ENCODE measurements at places on chromosomes 16 and 17. TPM values are rescaled to one million over a fixed set of nuclear protein-coding genes. Genes with fewer than 3 reads are reported as not detected.

DNA sequence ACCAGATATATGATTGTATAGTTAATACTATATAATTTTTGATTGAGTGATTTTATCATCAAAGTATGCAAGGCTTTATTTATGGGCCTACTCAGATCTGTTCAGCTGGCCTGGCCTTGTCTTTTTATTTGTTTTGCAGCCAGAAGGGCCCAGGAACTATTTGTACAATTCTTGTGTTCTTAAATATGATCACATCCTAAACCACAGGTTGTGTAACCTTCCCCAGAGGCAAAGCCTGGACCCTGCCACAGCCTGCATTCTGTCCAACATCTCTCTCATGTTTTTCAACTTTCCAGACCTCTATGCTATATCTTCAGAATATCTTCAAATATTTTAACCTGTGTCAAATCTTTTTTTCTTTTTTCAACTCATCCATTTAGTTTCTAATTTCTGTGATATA lies 410.4 kb upstream of the MON1B start:
- no peak for DNase-seq
- no peaks in the 10 kb centered on the region for H3K4me1 ChIP-seq
- no peak overlapping the region for H3K27ac ChIP-seq
- no peaks in the 10 kb centered on the region for H3K36me3 ChIP-seq

DNA sequence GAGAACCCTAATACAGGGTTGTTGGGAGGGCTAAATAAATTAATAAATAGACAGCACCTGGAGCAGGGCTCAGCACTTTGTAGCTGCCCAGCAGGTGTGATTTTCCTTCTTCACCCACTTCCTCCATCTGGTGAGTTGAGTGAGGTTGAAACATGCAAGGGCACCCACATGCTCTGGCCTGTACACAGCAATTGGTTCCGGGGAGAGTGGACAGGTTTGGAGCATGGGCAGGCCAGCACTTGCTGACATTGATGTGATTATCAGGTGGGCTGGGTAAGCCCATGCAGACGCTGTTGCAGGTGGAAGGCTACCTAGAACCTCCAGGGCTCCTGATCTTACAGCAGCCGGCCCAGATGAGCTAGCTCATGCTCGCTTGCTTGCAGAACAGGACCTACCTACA lies 1.3 kb upstream of the MRTFB start:
- no peaks in the 10 kb centered on the region for H3K27me3 ChIP-seq
- peaks cover 15% of the 10 kb centered on the region for H3K4me1 ChIP-seq
- no peak for DNase-seq
- no peaks in the 10 kb centered on the region for H3K36me3 ChIP-seq

GRCh38 chr17:60473788-60474187 lies 51.5 kb downstream of the CHCT1 start:
- H3K27me3 ChIP-seq = no peaks in the 10 kb centered on the region
- no peak overlapping the region for H3K27ac ChIP-seq
- H3K4me3 ChIP-seq = no peak overlapping the region
- DNase-seq = no peak

DNA sequence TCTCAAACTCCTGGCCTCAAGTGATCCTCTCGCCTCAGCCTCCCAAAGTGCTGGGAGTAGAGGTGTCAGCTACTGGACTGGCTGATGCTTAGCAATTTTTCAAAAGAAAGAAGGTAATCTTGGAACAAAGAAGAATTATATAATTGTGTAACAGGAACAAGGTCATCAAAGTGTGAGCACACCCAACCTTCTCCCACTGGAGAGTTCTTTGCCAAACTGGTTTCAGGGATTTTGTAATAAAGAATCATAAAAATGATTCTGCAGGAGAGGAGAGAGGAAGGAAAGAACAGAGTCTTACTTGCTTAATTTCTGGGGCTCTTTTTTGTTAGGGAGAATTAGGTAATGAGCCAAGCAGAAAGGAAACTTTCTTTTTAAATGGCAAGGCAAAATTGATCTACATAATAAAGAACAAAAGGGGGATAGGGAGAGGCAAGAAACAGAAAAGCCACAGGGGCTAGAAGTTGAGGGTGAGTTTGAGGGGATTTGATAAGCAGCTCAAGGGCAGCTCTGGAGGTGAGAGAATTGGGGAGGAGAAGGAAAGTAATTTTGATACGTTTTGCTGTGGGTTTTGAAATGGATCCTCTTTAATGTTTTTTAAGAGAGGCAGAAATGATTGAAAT lies 21.3 kb downstream of the CHD9NB start:
- peaks cover 3% of the 10 kb centered on the region for H3K4me1 ChIP-seq
- no peaks in the 10 kb centered on the region for H3K36me3 ChIP-seq
- no peak overlapping the region for H3K4me3 ChIP-seq
- H3K27ac ChIP-seq = no peak overlapping the region
- H3K27me3 ChIP-seq = no peaks in the 10 kb centered on the region

GRCh38 chr16:19694989-19695388 lies 23.0 kb downstream of the KNOP1 start:
- peaks cover 14% of the 10 kb centered on the region for H3K36me3 ChIP-seq
- no peak for DNase-seq
- H3K27me3 ChIP-seq = no peaks in the 10 kb centered on the region
- no peak overlapping the region for H3K4me3 ChIP-seq

GRCh38 chr17:47200325-47200664 lies 8.9 kb upstream of the MYL4 start:
- no peak overlapping the region for H3K27ac ChIP-seq
- peaks cover 21% of the 10 kb centered on the region for H3K4me1 ChIP-seq
- no peaks in the 10 kb centered on the region for H3K36me3 ChIP-seq
- H3K27me3 ChIP-seq = no peaks in the 10 kb centered on the region
- DNase-seq = no peak

GRCh38 chr16:66247516-66248481 lies 118.7 kb upstream of the CDH5 start:
- H3K4me1 ChIP-seq = peaks cover 36% of the 10 kb centered on the region
- H3K4me3 ChIP-seq = no peak overlapping the region
- peak; percentile 32 for DNase-seq
- H3K27ac ChIP-seq = peak overlapping the region; percentile 47
- no peaks in the 10 kb centered on the region for H3K36me3 ChIP-seq
- no peaks in the 10 kb centered on the region for H3K27me3 ChIP-seq

DNA sequence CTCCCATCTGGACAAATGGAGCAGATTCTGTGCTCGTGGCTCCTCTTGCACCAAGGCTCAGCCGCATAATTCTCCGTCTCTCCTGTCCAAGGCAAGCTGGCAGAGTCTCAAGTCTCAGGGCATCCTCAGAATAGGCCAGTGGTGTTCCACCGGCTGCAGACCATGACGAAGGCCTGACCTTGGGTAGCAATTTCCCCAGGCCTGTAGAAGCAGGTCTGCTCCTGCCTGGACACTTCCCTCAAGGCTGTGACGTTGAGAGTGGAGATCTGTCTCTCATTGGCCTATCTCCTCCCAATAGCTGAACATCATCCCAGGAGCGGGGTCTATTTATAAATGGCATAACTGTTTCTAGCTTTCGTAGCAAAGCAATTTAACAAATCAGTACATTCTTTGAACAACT lies 33.3 kb upstream of the SRSF1 start:
- no peaks in the 10 kb centered on the region for H3K4me1 ChIP-seq
- H3K36me3 ChIP-seq = no peaks in the 10 kb centered on the region
- H3K27ac ChIP-seq = no peak overlapping the region

- no peak overlapping the region for H3K4me3 ChIP-seq
- DNase-seq = peak; percentile 87
These were observed 70.5 kb upstream of the GNG13 start for GRCh38 chr16:870856-871561.

DNA sequence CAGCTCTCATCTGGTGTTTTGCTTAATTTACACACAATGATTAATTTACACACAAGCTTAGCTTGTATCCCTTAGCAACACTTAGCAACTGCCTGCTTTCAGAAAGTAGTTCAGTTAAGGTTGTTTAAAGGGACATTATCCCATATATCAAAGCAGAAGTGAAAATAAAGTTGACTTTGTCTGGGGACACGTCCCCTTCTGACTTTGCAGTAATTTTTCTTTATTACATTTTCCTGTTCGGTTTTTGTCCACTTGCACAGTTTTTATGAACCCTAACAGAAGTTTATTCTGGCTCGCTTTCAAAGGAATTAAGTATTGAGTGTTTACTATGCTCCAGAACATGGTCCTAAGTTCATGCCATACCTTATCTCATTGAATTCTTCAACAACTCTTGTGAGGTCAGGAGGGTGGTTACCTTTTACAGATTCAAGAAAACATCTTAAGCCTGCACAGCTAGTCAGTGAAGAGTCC lies 41.5 kb downstream of the ARHGAP44 start:
- H3K27me3 ChIP-seq = no peaks in the 10 kb centered on the region
- peaks cover 5% of the 10 kb centered on the region for H3K36me3 ChIP-seq
- no peak overlapping the region for H3K27ac ChIP-seq
- no peaks in the 10 kb centered on the region for H3K4me1 ChIP-seq
- no peak overlapping the region for H3K4me3 ChIP-seq
- DNase-seq = no peak

DNA sequence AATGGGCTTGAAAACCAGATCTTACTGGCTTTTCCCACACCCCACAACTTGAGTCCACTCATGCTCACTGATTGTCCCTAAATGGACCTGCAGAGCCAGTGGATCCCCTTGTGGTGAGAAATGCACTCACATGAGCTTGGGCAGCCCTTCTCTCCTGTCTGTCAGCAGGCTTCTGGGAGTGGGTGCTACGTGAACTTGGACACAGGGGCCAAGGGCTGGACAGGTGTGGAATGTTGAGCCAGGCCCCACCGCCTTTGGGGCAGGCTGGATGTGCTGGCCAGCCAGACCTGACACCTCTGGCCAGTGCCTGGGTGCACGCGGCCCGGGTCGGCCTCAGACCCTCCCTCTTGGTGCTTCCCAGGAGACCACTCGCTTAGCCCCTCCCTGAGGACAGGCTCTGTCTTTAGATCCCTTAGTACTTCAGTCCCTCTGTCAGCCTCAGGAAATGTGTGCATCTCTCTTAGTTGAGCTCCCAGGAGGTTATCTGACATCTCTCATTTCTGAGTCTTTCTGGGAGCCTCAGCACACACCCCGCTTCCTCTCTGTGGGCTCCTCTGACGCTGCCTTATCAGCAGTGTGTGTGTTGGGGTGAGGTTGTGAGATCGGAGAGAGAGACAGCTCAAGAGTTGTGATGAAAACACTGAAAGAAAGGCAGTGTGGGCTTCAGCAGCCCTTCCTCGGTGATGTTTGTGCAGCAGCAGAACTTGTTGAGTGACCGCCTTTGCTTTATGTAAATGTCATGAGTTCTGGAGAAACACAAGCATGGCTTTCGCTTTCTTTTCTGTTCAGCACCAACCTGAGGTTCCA lies 117.0 kb downstream of the RAB11FIP4 start:
- H3K27me3 ChIP-seq = peaks cover 7% of the 10 kb centered on the region
- no peak for DNase-seq
- peaks cover 5% of the 10 kb centered on the region for H3K4me1 ChIP-seq
- no peak overlapping the region for H3K4me3 ChIP-seq
- H3K27ac ChIP-seq = no peak overlapping the region
- no peaks in the 10 kb centered on the region for H3K36me3 ChIP-seq

DNA sequence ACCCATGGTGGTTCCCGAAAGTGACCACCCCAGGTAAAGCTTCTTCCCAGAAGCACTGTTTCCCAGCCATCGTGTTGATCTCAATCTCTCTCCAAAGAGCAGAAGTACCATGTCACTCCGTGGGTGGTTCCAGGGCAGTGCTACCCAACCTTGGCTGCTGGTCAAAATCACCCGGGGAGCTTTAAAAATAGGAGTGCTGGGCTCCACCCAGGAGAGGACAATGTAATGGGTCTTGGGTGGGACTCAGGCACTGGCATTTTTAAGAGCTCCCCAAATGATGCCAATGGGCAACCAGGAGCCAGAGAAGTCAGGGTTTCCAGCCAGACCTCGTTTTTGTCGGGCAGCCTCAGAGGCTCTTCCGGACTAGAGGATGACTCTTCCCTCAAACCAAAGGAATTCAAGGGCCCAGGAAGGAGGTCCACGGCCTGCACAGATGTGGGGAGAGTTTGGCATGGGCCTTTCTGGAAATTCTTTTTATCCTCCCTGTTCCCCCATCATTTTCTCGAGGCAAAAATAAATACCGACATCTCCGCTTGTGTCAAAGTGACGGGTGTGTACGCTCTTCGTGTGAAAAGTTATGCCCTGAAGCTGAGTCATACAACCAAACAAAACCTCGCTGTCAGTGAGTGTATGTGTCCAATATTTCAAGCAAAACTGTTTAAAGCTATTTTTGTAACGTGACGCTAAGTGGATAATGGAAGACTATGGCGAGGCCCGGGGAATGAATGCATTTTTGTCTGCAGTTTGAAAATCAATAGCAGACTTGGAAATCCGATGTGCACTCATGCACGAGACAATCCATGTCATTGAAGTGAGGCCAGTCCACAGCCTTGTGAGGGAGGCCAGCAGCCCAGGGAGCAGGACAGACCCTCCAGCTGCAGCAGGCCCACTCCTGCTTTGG lies 364.1 kb downstream of the FOXL1 start:
- H3K27me3 ChIP-seq = no peaks in the 10 kb centered on the region
- DNase-seq = peak; percentile 47
- peak overlapping the region; percentile 35 for H3K4me3 ChIP-seq
- H3K27ac ChIP-seq = peak overlapping the region; percentile 95

- H3K36me3 ChIP-seq = peaks cover 2% of the 10 kb centered on the region
- no peak overlapping the region for H3K27ac ChIP-seq
- no peak overlapping the region for H3K4me3 ChIP-seq
- no peak for DNase-seq
- peaks cover 8% of the 10 kb centered on the region for H3K27me3 ChIP-seq
These were observed 830 bp downstream of the SPACA3 start for GRCh38 chr17:32992321-32993033.

DNA sequence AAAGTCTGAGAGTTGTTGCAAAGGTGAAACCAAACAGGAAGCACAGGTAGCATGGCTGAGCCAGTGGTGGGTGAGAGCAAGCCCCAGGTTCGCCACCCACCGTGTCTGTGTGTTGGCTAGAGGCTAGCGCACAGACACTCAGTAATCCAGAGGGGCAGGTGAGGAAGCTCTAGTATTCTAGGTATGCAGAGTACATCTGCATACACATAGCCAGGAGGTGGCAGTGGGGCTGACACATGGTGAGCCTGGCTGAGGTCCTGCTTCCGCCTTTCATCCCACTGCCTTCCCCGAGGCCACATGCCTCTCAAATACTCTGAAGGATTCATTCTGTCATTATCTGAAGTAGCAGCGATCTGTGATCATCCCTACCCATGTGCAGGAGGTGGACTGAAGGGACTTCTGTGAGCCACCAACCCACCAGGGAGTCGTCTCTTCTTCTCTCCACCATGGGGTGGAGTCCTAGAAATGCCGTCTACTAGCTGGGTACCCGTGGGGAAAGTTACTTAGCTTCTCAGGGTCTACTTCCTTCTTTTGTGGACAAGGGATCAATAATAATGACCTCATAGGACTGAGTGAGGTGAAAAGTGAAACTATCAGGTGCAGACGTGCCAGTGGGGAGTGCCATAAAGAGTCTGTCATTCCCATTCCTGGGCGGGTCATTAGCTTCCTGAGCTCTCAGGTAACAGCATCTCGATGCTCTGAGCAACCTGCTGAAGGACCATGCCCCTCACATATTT lies 36.0 kb upstream of the ICAM2 start:
- no peak overlapping the region for H3K4me3 ChIP-seq
- peaks cover 6% of the 10 kb centered on the region for H3K4me1 ChIP-seq
- no peak overlapping the region for H3K27ac ChIP-seq
- peaks cover 47% of the 10 kb centered on the region for H3K36me3 ChIP-seq
- DNase-seq = no peak

GRCh38 chr17:73013816-73014663 lies 78.4 kb downstream of the SLC39A11 start:
- H3K27me3 ChIP-seq = no peaks in the 10 kb centered on the region
- peak overlapping the region; percentile 5 for H3K4me3 ChIP-seq
- DNase-seq = no peak
- H3K4me1 ChIP-seq = peaks cover 41% of the 10 kb centered on the region

- peaks cover 3% of the 10 kb centered on the region for H3K4me1 ChIP-seq
- no peak overlapping the region for H3K4me3 ChIP-seq
- H3K27me3 ChIP-seq = no peaks in the 10 kb centered on the region
- H3K27ac ChIP-seq = no peak overlapping the region
These were observed 349.8 kb downstream of the SEC14L1 start for GRCh38 chr17:77490361-77491183.

Gene ST3GAL2
- 72.1 TPM for total RNA-seq

Gene HSF4
- total RNA-seq = 15.7 TPM

Gene SLFN5
- 90.5 TPM for total RNA-seq

Gene RNF43
- 0.15 TPM for total RNA-seq

Gene PRKCB
- total RNA-seq = not detected

Gene SLC35G6
- total RNA-seq = not detected

Data from chondrocyte (in vitro differentiated cells).